ENCODE measurements at places on chromosomes 3 and 15. TPM values are rescaled to one million over a fixed set of nuclear protein-coding genes. Genes with fewer than 3 reads are reported as not detected.

RFTN1 gene
- 57.9 TPM for total RNA-seq

ERC2 gene
- total RNA-seq, result not detected

UBP1 gene
- total RNA-seq, result 76.3 TPM

DOCK3 gene
- 1.00 TPM for total RNA-seq

PIGZ gene
- total RNA-seq, result 2.7 TPM

CX3CR1 gene
- total RNA-seq, result 0.60 TPM

APEH gene
- 137 TPM for total RNA-seq

All from activated CD4-positive, alpha-beta T cell treated with anti-CD3 and anti-CD28 coated beads, Interleukin-2, amount 10 ng/mL, durations not matched to agents 7 days and 5 days (primary cell).